ENCODE measurements at places on chromosomes 3 and 15.

DNA sequence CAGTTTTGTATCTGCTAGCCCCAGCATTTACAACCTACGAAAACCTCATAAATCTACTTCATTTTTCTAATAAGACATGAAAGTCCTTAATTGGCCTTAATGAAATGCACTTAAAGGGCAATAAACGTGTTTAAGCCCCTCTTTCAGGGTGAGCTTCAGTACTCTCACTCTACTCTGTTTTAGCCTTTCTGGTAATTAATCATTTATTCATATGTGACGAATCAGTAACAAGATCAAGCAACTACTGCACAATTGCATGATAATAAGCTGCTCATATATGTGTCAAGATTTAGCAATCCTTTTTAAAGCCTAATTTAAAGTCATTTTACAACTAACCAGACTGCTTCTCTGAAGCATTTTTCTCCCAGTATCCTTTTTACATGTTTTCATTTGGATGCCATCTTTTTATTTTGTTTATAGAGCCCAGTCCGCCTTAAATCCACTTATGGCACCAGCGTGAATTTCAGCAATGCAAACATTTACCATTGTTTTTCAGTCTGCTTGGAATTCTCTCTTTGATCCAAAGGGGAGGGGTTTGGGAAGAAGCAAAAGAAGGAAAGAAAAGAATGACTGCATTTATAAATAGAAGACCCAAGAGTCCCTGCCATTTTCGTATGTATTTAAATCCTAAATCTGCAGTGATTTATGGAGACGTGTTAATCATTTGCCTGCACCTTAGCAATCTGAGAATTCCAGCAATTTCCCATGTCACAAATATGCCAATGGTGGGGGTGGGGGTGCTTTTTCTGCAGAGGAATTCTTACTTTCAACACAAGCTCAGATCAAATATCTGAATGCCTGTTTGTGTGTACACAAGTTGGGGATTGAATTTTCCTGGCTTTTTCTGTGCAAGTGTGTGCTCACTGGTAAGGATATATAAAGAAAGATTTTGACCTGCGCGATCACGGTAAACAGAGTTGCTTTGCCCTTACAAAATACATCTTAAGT is 230.8 kb upstream of the TBC1D5 start:
- DNase-seq: no peak

- DNase-seq: no peak
Measured at GRCh38 chr3:17505856-17506255, 236.6 kb downstream of the TBC1D5 start.

GRCh38 chr3:14458434-14459275 is 56.2 kb downstream of the SLC6A6 start:
- no peak for DNase-seq

DNA sequence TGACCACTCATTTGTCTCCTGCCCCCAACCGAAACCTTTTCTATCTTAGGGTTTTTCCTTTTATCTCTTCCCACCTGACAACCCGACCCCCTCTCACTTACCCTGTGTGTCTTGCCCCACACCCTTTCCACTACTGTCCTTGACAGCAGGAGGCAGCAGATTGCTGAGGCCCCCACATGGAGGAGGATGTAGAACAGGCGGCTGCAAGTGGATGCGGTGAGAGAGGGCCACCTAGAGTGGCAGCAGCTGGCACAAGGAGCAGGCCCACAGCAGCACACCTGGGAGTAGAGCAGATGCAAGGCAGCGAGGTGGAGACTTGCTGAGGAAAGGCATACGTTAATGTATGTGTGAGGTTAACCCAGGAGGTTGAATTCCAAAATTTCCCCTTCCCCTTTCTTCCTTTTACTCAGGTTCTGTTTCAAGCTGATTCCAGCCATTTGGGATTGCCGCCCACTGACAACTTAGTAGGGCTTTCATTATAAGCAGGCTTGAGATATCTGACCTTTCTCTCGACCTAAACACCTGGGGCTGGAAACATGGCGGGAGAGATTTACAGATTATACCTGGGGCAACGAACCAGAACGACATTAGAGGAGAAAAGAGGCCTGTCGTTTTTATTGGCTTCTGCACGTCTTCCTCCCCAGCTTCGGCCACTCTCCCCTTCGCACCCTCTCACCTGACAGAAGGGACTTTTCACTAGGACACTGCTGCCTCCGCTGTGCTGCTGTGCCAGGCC is 643 bp downstream of the SERINC4 start:
- DNase-seq: no peak

DNA sequence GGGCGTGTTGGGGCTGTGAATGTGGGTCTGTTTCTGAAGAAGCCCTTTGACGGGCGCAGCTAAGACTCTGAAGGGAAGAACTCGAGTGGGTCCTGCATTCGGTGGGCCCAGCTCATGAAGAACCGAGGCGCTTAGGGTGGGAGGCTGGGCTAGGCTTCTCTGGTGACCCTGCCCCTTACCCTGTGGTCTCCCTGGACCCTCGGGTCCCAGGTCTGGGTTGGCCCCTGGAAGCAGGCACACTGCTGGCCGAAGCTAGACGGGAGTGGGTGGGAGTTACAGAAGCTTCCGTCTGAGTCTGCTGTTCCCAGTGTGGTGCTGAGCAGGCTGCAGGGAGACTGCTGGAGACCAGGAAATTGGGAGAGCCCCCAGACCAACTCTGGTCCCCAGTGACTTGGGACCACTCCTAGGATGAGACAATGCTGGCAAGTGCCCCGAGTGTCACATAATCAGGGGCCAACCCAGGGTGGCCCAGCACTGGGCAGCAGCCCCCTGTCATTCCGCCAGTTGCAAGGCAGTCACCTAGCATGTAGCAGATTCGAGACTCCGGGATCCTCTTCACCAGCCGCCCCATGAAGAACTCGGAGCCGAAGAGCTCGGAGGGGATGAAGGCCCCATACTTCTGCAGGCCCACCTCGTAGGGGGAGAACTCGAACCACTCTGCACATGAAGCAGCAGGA is 16.7 kb upstream of the EHD4 start:
- DNase-seq: no peak

DNA sequence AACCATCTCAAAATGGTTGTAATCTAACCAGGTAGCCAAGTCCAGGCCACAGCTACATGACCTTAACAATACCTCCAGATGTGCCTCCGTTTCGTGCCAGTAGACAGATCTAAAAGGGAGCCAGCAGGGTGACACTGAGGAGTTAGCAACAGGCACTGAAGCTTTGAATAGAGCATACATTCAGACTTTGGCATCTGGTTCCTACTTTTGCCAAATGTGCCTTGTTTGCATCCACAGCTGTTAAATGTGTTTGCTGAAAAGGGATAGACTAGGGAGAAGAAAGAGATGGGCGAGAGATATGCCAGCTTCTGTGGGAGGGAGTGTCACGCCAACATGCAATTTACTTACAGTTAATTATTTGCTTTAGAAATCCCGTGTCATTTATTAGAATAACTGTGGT is 1433.9 kb upstream of the CADM2 start:
- DNase-seq: no peak

DNA sequence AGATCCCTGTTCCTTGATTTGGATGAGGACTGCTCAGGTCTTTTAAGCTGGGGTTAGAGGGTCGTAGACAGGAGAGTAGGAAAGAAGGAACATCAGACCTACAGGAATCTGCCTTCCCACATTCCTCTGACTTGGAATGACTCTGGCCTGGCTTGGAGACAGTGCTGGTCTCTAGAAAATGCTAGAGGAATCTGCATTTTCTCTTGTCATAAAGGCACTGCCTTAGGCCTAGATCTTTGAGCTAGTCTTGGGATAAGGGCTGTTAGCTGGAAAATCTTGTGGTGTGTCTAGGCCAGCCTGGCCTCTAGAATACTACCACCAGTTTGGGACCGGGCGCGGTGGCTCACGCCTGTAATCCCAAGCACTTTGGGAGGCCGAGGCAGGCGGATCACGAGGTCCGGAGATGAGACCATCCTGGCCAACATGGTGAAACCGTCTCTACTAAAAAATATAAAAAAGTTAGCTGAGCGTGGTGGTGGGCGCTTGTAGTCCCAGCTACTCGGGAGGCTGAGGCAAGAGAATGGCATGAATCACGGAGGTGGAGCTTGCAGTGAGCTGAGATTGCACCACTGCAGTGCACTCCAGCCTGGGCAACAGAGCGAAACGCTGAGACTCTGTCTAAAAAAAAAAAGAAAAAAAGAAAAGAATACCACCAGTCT is 17.3 kb upstream of the BSN start:
- DNase-seq: no peak

DNA sequence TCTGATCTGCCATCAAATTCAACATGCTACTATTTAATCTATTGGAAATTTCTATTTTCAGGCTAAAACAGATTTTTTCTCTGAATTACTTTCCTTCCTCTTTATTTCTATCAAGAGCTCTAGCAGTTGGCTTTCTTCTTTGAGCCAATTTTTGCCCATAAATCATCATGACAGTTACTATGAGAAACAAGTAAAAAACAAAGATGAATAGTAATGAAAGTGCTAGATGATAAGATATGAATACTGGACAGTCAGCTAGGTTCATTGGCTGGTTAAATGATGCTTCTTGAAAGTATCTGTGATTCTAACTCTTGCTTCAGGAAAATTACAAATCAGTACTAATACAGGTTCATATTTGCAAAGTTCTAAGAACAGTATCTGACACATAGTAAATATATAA is 38.6 kb upstream of the NANOGP8 start:
- DNase-seq: no peak

DNA sequence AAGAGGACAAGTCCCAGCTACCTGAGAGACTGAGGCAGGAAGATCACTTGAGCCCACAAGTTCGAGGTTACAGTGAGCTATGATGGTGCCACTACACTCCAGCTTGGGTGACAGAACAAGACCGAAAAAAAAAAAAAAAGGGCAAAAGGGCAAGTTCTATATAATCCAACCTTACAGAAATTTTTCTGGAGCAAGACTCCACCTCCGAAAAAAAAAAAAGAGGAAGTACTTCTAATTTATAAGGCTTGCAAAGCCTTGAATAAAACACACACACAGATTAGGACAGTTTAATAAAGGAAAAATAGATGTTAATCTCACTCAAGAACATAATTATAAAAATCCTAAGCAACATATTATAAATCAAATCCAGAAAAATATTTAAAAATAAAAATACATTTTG is 14.4 kb upstream of the XYLB start:
- no peak for DNase-seq

GRCh38 chr3:9500108-9501050 is 53.2 kb downstream of the LHFPL4 start:
- peak; percentile 39 for DNase-seq

DNA sequence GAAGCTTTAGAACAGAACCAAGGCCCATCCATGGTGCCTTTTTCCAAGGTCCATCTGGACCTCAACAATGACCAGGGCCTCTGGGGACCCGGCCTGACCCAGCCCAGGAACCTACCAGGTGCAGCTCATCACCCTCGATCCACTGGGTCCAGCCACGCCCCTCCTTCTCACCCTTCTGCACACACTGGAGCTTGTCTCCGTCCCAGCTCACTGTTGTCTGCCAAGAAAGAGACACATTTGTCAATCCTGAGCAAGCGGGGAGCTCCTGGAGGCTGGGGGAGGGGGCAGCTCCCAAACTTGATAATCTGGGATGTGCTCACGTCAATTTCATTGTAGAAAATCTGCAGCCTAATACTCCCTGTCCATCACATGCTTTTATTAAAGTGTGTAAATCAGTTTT is 21.2 kb downstream of the RBP1 start:
- DNase-seq: no peak

DNA sequence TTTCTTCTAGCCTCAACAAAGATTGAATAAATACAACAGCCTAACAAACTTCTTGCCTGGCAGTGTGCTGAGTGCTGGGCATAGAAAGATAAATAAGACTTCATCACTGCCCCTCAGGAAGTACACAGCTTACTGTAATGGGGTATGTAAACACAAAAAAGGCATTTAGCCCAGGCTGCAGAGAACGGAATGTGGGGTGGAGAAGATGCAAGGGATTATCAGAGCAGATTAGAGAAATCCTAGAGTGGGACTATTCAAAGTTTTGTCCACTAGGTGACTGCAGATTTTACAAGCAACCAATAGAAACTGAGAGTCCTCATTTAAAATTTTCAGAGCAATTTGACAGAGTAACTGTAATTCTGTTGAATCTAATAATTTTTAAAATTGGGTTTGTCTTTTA is 35.4 kb upstream of the TSC22D2 start:
- no peak for DNase-seq

DNA sequence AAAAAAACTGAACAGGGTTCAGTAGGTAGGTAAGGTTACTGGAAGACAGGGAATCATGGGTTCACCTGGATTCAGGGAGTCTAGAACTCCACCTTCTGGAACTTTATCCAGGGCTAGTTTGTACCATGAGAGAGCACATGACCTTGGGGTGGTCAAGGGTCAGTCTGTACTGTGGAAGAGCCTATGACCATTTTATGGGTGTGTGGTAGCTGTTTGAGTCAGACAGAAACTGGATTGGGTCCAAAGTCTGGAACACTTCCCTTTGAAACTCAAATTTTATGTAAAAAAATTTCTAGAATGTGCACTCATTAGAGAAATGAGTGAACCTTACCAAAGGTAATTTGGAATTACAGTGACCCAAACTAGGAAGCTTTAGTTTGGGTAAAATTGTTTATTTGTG is 486.0 kb upstream of the AGTR1 start:
- DNase-seq: no peak

GRCh38 chr3:32888739-32889138 is 62.7 kb upstream of the CCR4 start:
- no peak for DNase-seq

DNA sequence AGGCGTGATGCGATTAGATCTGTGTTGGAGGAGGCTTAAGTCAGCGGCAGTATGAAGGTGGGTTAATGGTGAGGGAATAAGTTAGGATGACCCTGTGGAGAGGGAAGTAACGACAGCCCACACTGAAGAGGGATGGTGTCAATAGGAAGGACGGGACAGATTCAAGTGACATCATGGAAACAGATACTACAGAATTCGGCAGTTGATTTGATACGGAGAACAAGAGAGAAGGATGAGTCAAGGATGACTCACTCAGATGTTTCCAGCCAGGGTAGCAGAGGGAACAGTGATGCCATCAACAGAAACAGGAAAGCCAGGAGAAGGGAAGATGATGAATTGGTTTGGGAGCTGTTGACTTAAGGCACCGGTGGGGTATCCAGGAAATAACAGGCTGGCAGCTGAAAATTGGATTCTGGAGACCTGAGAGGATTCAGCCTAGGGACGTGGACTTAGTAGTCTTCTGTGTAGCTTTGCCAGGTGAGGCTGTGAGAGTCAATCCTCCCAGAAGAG is 38.0 kb downstream of the SHC4 start:
- DNase-seq: no peak

- DNase-seq: no peak
Measured at GRCh38 chr3:183591881-183592521, 36.5 kb upstream of the KLHL6 start.

- DNase-seq: no peak
Measured at GRCh38 chr3:120148187-120148949, 54.1 kb upstream of the GSK3B start.

GRCh38 chr3:7875925-7876324 is 625.7 kb upstream of the LMCD1 start:
- no peak for DNase-seq

- DNase-seq: no peak
Measured at GRCh38 chr15:63638839-63639238, 41.7 kb downstream of the FBXL22 start.
